ENCODE measurements at places on chromosomes 7 and 10.

- peak; percentile 42 for DNase-seq
Measured at GRCh38 chr7:31134246-31135188, 82.4 kb downstream of the ADCYAP1R1 start.

GRCh38 chr7:11410656-11411644 lies 421.0 kb downstream of the THSD7A start:
- DNase-seq, result no peak

DNA sequence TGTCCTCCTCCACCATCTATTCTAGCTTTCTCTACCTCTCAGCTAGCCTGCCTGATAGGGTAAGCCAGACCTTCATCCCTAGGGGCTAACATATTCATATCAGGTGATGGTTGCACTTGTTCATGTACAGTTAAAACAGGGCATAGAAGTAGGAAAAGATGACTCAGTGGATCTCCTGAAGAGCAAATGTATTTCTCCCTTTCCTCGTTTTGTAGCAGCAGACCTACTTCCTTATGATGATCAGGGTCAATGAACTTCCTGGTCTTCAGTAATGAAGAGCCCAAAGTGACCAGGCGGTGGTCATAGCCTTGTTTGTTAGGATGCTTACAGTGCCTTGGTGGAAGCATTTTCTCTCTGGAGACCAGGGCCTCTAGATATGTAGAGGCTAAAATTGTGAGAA lies 6.3 kb downstream of the LIPJ start:
- DNase-seq, result no peak

- no peak for DNase-seq
Measured at GRCh38 chr7:123522066-123522465, 12.3 kb downstream of the IQUB start.

GRCh38 chr10:61974601-61975390 lies 73.3 kb downstream of the ARID5B start:
- DNase-seq, result peak; percentile 17

DNA sequence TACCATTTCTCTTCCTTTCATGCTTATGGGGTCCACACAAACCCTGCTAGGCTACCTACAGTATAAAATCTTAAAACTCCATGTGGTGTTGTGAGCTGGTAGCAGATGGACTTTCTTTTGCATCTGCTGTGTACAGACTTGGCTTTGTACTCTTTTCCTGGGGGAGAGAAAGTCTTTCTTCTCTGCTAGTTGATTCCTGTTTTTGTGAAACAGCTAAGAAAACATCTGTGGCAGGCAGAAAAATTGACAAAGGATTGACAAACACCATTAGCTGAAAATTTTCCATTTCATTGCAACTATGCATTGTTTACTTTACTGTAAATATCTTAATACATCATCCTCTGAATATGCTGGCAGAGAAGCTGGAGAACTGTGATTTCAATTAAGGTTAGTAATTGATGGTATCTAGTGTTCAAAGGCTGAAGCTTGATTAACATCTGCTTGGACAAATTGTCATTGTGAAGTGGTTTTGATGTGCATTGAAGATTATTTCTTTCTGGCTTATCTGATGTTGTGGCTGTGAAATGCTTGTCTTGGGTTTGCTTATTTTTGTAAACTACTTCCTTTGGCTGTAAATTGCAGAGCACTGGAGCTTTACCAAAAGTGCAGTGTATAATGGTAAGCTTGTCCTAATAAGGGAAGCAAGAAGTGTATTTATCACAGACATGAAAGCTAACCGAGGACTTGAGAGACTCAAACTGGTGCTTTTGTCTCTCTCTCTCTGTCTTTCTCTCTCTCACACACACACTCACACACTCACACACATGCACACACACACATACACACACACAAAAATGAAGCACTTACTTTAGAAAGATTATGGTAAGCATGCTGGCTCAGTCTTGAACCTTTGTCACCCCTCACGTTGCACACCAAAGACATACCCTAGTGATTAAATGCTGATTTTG lies at the start of gene FOXP2:
Gene FOXP2, plus strand, starts transcription at position 660 of the 908 bp plus-strand sequence. CDS start 11,697 bp downstream, outside the sequence.
- no peak for DNase-seq

- DNase-seq, result no peak
Measured at GRCh38 chr10:62054830-62055229, 153.3 kb downstream of the ARID5B start.

- peak; percentile 48 for DNase-seq
Measured at GRCh38 chr7:24907311-24907886, 72.6 kb downstream of the OSBPL3 start.

- no peak for DNase-seq
Measured at GRCh38 chr7:53022893-53023292, 12.5 kb upstream of the POM121L12 start.

DNA sequence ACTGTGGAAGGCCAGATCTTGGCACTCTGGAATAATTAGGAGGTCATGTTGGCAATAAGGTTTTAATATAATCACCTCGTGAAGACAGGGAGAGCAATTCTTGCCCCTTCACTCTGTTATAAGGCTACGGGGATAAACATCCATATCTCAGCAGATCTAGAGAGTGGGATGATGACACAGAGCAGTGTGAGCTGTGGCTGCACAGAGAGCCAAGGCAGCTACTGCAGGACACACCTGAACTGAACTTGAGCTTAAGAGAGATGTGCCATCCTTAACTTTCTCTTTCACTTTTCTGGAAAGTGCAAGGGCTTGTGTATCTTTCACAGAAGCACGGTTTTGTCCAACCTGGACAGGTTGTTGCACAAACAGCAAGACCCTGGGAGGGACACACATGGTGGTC lies 174.7 kb downstream of the GATA3 start:
- peak; percentile 17 for DNase-seq

DNA sequence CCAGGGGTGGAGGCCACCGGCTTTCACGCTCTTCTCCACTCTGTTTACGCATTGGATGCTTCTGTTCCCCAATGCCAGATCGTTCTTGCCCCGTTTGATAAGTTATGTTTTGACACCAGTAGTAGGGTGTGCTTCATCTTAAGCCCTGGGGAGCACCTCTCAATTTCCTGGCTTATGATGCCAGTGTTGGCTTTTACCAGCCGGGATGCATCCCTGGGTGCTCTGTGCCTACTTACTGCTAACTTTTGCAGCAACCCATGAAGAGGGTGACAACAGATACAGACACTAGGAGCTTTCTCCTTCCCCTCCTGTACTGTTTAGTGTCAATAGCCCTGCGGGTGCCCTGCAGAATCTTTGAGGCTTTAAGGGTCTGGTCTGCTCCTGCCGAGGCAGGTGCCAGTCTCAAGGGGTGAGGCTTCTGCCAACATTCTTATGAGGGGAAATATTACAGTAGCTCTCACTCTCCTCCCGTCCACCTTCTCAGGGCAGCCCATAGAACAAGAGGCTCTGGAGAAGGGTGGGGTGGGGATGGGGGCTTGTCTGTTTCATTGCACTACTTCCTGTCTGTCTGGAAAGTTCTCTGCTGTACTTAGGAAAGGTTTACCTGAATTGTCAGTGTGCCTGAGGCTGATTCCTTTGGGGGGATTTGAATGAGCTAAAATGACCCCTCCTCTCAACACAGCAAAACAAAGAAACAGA lies 23.3 kb downstream of the ADCY1 start:
- no peak for DNase-seq

DNA sequence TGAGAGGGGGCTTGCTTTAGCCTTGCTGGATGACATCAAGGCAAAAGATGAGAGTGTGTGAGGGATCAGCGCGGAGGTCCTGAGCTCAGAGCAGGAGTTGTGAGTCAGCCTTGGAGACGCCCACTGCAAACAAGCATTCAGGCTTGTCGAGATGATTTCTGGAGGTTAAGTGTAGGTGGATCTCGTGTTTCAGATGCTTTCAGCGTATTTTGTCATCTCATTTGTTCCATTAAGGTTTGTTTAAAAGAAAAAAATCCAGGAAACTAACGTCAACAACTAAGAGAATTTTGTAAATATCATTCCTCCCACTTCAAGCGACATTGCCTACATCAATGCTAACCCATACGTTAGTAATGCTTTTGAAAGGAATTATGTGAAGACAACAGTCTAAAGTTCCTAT lies 715.4 kb upstream of the NRP1 start:
- DNase-seq, result no peak

GRCh38 chr10:119976421-119976820 lies 83.9 kb downstream of the SEC23IP start:
- DNase-seq, result no peak

DNA sequence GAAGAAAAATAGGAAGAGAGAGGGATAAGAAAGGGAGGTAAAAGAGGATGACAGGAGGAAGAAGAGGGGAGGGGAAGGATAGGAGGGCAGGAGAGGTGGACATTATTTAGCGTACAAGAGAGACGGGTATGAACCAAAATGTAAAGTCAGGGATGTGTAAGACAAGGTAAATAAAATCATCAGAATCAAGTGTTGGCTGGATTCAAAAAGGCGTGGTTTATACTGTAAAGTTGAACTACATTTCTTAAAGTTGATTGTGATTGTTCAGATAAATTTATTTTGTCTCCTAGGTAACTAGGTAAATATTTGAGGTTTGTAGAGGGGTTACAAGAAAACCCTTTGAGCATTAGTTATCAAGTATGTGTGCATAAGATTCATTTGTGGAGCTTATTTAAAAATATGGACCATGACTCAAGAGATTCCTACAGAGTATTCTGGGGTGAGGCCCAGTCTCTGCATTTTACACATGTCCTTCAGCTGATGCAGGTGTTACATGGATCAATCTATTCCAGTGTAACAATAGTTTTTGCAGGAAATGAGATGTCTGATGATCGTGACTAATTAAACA lies 512.1 kb upstream of the MBL2 start:
- no peak for DNase-seq

DNA sequence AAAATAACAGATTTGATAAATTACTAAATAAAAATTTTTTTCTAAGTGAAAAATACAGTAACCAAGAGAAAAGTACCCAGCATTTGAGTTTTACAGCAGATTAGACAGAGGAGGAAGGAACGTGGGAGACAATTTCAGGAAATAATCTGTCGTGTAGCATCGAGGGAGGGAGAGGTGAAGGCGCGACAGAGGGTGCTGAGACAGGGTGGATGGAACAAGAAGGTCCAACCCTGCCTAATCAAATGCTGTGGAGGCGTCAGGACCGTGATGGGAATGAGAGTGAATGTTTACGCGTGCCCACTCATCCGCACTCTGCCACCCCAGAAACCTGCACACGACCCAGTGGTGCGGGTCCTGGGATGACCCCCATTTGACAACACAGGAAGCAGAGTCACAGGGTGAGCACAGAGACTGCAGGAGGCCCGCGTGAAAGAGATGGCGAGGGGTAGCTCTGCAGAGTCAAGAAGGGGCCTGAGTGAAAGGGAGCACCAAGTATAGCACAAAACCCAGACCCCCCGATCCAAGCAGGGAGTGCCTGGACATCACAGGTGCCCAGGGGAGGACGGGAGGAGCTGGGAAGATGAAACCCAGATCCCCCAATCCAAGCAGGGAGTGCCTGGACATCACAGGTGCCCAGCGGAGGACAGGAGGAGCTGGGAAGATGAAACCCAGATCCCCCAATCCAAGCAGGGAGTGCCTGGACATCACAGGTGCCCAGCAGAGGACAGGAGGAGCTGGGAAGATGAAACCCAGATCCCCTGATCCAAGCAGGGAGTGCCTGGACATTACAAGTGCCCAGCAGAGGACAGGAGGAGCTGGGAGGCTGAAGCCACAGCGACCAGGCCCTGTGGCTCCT lies 558.9 kb downstream of the DNAJB6 start:
- DNase-seq, result no peak

DNA sequence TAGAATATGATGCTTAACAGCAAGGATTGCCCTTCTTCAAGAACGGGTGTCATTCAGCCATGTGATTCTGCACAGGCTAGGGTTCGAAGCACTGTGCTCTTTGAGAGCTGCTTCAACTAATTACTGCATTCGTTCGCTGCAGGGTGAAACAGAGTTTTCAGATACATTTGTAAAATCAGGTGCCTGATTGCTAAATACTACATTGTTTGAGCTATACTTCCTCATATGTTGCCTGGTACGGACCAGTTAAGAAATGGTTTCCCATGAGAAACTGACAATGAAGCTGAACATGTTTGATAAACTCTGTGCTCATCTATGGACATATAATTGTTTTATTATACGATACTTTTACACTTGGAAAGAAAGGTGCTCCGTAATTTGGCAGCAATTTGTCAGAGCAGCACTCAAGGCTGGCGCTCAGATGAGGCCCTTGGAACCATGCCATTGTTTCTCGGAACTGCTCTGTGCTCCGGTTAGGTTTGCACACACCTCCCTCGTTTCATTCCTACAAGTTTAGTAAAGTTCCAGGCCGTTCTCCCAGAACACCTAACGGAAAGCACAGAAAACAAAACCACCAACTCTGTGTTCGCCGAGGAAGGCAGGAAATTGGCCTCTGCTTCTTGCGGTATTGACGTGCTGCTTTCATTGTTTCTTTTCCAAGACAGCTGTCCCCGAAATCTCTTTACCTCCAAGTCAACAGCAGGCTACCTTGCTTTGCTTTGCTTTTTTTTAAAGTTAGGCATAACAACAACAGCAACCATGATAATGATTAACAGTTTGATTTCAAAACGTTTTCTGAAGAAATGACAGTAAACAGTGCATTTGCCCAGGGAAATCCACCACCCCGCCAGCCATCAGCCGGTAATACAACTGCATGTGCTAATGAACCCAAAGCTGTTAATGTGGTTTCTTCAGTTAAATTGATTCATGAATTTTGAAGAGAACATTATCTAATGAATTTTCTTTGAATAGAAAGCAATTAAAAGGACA lies 206.9 kb downstream of the EBF3 start:
- DNase-seq, result no peak

DNA sequence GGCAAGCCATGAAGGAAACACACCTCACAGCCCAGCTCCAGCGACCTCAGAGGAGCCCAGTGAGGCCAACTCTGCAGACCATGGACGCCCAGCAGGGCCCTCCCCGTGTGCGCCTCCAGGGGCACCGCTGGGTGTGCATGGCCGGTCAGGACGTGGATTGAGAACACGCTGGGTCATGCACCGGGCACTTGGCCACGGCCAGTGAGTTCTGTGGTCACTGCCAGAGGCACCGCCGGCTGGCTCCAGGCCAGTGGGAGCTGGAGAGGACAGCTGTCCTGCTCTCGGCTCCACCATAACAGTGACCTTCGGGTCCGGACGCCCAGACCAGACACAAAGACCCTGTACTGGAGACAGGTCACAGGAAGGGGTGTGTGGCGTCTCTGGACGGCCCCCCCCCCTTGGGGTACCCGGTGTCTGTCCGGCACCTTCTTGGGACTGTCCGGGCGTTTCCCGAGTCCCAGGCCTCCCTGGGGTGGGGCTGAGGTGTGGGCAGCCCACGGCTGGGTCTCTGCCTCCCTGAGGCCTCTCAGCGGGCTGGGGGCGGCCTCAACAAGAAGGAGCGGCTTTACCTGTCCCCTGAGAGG lies 50.4 kb upstream of the NKX6-2 start:
- DNase-seq, result no peak

GRCh38 chr10:125768219-125768855 lies 7.3 kb downstream of the MMP21 start:
- DNase-seq, result no peak

- no peak for DNase-seq
Measured at GRCh38 chr7:51644216-51644615, 327.6 kb upstream of the COBL start.
